Right kidney (tissue), 9 donors: ENCODE measurements at places on chromosomes 16 and 17.

DNA sequence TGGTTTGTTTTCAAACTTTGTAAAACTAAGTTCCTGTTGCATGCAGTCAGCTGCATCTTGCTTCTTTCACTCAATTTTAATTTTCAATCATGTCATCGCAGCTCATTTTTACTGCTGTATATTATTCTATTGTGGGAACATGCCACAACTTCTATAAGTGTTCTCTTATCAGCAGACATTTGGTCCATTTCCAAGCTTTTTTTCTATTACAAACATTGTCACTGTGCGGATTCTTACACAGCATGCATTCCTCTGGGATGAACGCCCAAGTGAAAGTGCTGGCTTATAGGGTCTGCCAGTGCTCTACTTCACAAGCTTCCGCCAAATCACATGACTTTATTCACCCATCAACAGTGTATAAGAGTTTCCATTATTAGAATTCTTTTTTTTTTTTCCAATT is 22.7 kb downstream of the GINS3 start:
- no peak for DNase-seq

DNA sequence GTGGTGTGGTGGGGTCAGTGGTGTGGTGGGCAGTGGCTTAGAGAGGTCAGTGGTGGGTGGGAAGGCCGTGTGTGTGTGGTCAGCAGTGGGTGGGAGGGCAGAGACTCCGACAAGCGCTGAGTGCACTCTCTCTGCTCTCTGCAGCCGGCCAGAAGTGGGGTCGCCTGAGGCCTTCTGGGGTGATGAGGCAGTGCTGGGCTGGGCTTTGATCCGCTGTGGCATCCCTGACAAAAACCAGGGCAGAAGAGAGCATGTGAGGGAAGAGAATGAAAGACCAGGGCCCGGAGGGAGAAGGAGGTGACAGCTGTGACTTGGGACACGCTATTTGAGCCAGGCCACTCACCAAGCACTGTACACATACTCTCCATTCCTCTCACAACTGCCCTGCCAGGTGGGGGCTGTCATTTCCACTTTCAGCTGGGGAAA is 50.8 kb downstream of the NKD1 start:
- DNase-seq, result no peak

GRCh38 chr17:47106130-47106529 is 83.0 kb downstream of the CDC27 start:
- DNase-seq, result no peak

- DNase-seq, result no peak
Observed at GRCh38 chr17:73474370-73474988, 162.7 kb upstream of the CDC42EP4 start.

DNA sequence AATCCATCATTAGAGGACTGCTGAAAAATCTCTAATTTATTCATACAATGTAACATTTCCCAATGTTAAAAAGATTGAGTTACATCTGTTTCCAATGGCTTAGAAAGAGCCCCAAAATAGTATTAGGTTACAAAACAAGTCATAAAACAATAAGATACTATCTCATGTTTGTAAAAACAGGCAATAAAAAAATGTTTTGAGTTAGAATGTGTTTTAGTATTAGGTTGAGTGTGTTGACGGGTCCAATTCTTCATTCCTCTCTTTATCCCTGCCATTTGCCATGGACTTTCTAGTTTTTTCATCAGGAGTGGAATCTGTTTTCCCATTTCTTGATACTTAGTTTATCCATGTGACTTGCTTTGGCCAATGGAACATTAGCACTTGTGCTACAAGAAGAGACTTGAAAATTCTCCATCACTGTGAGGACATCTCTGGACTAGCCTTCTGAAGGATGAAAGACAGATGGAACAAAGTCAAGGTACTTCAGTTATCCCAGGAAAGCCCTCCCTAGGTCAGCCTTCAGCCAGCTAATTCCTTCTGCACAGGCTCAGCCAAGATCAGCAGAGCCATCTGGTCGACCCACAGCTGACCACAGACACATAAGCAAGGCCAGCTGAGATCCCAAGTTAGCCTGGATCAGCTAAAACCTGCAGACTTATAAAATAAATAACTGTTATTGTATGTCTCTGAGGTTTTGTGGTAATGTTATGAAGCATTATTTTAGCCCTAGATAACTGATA is 83.3 kb downstream of the HS3ST3A1 start:
- no peak for DNase-seq

DNA sequence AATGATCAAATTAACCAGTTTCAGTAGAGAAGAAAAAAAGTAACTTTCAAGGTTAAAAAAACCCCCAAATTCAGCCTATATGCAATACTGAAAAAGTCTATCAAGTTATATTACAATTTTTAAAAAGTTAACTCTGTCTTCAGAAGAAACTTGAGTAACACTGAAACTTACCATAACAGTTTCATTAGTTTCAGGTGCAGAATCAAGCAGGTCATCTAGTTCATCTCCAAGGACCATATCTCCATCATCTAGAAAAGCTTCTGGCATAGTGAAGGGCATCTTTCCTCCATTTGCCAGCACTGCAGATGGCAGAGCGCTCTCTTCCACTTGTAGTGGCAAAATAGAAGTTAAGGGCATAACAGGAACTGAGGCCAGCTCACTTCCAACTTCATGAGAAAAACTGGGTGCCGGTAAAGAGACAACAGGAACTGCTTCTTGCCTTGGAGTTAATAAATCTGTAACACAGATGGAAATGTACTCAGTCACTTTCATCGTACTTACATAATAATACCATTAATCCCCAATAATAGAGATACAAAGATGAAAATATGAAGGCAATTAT is 22.9 kb downstream of the ZC3H7A start:
- no peak for DNase-seq
